Activated CD4-positive, alpha-beta memory T cell treated with anti-CD3 and anti-CD28 coated beads for 36 hours (primary cell): ENCODE measurements at places on chromosomes 7 and 10. TPM values are rescaled to one million over a fixed set of nuclear protein-coding genes. Genes with fewer than 3 reads are reported as not detected.

SHH gene
- total RNA-seq: not detected

RGR gene
- total RNA-seq: not detected

TMEM236 gene
- total RNA-seq: 0.07 TPM

GRCh38 chr10:36489611-36490228 lies 635.7 kb upstream of the ANKRD30A start:
- DNase-seq: no peak

- DNase-seq: peak; percentile 47
Observed at GRCh38 chr7:73828107-73828803, 2.5 kb upstream of the CLDN4 start.

- peak; percentile 79 for DNase-seq
Observed at GRCh38 chr7:156751319-156751718, 110.7 kb downstream of the RNF32 start.

DNA sequence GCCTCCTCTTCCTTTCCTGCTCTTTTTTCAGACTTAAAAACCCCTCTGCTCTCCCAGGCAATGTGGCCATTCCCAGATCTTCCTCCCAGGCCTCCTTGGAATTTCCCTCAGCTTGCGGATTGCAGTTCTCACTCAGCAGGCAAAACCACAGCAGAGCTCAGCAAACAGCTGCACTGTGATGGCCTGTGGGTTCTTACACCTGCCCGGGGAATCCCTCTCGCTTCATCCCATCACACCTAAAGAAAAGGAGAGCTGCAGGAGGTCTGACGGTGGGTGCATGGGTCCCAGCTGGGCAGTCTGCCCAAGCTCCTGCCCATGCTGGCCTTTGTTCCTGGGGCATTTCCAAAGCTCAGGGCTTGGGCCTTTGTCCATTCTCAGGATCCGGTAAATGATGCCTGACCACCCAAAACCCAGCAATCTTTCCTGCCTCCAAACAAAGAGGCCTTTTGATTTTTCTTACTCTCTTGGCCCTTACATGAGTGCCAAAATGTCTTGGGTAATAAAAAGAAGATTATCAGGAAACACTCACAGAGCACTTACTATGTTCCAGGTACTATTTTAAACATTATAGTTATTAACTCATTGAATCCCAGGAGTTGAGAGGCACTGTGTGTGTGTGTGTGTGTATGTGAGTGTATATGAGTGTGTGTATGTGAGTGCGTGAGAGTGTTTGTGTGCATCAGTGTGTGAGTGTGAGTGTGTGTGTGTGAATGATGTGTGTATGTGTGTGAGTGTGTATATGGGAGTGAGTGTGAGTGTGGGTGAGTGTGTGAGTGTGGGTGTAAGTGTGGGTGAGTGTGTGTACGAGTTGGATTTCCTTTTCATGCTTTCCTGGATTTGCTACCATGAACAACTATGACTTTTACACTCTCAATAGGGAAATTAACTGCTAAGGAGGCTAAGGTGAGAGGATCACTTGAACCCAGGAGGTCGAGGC lies 64.5 kb upstream of the PODXL start:
- DNase-seq: no peak

- DNase-seq: no peak
Observed at GRCh38 chr7:118664498-118664897, 440.0 kb downstream of the ANKRD7 start.

- DNase-seq: no peak
Observed at GRCh38 chr10:71598621-71599055, 120.9 kb downstream of the C10orf105 start.

GRCh38 chr10:48240196-48240595 lies 34.3 kb downstream of the FRMPD2 start:
- no peak for DNase-seq

GRCh38 chr7:153590571-153590970 lies 461.6 kb upstream of the DPP6 start:
- no peak for DNase-seq

DNA sequence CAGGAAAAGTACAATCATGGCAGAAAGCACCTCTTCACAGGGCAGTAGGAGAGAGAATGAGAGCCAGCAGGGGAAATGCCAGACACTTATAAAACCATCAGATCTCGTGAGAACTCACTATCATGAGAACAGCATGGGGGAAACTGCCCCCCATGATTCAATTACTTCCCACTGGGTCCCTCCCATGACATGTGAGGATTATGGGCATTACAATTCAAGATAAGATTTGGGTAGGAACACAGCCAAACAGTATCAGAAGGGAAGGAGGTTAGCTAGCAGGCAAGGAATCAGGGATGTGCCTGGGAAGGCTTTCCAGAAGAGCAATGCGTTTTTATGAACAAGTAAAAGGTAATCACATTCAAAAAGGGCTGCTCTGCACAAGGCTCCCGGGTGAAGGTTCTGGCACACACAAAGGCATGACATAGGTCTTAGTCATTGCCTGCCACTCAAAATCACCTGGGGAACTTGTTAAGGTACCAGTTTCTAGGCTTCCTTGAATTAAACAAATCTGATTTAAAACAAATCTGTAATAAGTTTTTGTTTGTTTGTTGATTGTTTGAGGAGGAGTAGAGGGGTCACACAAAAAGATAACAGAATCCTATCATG lies 40.9 kb downstream of the BMPER start:
- no peak for DNase-seq

- no peak for DNase-seq
Observed at GRCh38 chr10:38007551-38007950, 2.9 kb upstream of the ZNF33A start.

DNA sequence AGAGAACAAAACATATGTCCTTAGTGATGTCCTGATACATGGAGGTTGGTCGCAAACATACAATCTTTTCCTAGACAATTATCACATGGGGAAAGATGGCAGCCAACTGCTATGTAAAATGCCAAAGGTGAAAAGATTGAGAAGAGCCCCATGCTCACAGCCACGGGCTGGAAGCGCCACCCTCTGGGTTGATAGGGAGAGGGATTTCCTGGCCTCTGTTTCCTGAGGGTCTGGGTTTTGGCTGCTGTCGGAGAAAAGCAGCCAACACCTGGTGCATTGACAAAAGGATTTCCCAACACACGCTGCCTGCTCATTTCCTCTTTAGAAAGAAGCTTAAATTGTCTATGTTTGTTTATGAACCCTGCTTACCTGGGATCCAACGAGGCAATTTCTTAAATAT lies 43.8 kb downstream of the ITIH5 start:
- DNase-seq: no peak

DNA sequence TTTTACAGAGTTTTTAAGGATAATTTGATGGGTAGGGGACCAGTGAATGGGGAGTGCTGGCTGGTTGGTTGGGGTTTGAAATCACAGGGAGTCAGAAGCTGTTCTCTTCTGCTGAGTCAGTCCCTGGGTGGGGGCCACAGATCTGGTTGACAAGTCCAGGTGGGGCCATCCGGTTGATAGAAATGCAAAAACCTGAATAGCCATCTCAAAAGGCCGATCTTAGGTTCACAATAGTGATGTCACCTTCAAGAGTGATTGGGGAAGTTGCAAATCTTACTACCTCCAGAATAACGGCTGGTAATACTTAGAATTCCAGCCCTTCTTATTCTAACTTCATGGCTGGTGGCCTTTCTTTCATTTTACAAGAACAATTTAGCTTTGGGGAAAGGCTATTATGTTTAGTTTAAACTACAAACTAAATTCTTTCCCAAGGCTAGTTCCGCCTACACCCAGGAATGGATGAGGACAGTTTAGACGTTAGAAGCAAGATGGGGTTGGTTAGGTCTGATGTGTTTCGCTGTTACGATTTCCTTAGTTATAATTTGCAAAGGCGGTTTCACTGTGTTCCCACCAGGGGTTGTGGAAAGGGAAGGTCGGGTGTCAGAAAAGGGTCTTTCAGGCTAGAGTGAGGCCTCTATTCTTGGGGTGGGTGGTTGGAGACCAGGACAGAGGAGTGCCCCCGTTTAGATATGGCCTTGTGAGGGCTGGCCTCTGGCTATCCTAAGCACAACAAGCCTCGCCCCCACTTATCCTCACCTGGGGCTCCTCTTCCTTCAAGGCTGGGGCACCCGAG lies 27.4 kb downstream of the IFT22 start:
- no peak for DNase-seq

GRCh38 chr10:21624951-21625350 lies 90.9 kb downstream of the MLLT10 start:
- no peak for DNase-seq

DNA sequence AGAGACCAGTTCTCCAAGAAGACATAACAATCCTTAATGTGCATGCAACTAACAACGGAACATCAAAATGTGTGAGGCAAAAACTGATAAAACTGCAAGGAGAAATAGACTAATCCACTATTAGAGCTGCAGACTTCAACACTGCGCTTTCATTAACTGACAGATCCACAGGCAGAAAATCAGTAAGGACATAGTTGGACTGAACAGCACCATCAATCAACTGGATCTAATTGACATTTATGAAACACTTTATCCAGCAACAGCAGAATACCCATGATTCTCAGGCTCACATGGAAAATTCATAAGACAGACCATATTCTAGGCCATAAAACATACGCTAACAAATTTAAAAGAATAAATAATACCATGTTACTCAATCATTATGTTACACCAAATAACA lies 21.6 kb upstream of the ATP6V0A4 start:
- DNase-seq: no peak

DNA sequence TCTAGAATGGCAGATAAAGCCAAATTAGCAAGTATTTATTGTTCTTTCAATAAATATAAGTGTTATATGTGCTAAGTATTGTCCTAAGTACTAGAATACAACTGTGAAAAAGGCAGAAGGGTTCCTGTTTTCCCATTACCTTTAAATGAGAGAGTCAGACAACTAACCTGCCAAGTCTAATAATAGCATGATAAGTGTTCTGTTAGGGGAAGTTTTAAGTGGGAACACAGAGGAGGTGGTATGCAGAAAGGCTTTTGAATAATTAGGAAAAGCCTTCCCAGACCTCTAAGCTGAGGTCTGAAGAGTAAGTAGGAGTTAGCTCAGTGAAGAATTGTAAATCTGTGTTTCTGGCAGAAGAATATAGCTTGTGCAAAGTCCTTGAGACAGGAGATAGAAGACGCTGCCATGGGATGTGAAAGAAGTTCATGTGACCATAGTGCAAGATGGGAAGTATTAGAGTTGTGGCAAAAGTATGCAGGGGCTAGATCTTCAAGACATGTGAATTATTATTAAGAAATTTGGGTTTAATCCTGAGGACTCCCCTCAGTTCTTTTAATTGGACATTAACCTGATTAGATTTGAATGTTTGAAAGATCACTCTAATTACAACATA lies 12.5 kb downstream of the SHOC2 start:
- DNase-seq: no peak

GRCh38 chr10:423178-423577 lies 266.3 kb downstream of the DIP2C start:
- DNase-seq: no peak

- no peak for DNase-seq
Observed at GRCh38 chr7:139675127-139676125, 102.4 kb downstream of the HIPK2 start.

GRCh38 chr10:34024693-34025425 lies 690.4 kb upstream of the NRP1 start:
- peak; percentile 12 for DNase-seq

- DNase-seq: peak; percentile 66
Observed at GRCh38 chr7:150962553-150963399, 15.3 kb downstream of the KCNH2 start.

DNA sequence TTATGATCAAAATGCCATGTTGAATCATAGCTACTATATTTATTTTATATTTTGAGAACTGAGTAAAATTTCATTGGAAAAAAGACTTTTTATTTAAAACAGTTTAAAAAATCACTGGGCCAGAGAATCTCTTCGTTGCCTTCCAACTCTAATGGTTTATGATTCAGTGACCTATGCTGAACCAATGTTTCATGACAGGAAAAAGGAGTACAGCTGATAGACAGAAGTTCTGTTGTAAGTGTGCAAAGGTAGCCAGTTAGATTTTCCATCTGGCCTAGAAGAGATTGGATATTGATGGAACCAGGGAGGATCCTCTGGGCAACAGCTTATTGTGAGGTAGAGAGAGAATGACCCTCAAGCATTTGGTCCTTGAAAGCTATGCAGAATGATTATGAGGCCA lies 745.8 kb downstream of the SUGCT start:
- DNase-seq: no peak

GRCh38 chr7:155463114-155463811 lies 5.3 kb downstream of the EN2 start:
- DNase-seq: no peak

DNA sequence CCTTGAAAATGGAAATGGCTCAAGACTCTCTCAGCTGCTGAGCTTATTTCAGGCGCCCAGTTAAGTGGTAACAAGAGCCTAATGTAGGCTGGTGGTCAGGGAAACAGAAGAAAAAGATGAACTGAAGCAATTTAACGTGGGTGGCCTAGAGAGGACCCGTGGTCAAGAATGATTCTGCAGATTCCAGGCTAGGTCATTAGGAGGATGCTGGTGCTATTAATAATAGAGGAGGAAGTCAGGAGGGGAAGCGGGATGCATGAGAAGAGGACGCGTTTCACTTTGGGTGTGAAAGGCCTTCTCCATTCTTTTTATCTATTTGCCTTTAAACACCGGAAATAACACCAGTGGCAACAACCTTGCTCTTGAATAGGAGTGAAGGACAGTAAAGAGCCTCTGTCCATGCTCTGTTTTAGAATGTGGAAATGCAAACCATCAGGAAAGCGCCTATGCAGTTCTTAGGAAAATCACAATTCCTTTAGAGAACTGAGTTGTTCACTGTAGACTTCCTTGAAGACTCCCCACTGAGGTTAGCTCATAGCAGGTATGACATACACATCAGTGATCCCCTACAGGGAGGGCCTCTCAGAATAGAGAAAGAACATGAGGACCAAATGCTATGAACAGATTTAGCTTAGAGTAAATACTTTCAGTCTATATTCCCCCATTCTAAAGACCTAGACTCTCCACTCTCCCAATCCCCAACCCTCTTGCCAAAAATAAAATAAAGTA lies 8.6 kb downstream of the LIPA start:
- no peak for DNase-seq

DNA sequence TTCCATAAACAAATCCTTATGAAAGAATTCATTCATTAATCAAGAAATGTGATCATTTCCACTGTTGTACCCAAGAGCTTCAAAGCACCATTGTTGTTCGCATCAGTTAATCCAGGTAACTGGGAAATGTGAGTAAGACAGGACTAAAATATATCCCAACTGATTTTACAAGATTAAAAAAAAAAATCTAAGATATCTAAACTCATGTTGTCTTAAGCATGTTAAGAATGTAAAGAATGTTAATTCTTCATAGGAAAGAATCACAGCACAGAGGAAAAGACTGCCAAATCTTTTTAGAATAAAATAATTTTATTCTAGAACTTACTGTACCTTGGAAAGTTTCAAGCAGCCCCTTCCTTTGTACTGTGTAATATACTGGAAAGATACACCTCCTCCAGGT lies 16.4 kb downstream of the FZD1 start:
- DNase-seq: no peak

GRCh38 chr10:17918187-17918903 lies 33.4 kb upstream of the SLC39A12 start:
- DNase-seq: no peak

DNA sequence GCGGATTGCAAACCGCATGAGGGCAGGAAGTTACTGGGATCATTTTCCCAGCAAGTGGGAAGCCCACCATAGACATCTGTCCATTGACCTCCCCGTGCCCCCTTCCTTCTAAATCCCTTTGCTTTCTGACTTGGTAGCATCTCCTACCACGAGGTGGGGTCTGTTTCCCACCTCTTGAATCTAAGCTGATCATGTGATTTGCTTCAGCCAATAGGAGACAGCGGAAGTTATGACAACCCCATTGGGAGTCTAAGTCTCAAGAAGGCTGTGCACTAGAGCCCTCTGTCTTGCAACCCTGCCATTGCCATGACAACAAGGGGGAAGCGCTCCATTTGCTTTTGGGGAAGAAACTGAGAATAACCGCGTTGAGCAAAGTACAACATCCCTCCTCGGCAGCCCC lies 39.2 kb upstream of the CARD11 start:
- no peak for DNase-seq

GRCh38 chr7:134470864-134471263 lies 12.0 kb upstream of the AKR1B1 start:
- no peak for DNase-seq
